ENCODE measurements at places on chromosomes 3 and 15.

GRCh38 chr3:125168711-125169393 lies 43.7 kb downstream of the SLC12A8 start:
- DNase-seq = no peak

- DNase-seq = no peak
Observed at GRCh38 chr3:8593021-8593827, 51.4 kb downstream of the SSUH2 start.

GRCh38 chr3:53040351-53040820 lies 5.5 kb downstream of the SFMBT1 start:
- no peak for DNase-seq

- no peak for DNase-seq
Observed at GRCh38 chr3:49610666-49611280, 56.5 kb downstream of the BSN start.

- DNase-seq = no peak
Observed at GRCh38 chr3:23594066-23594465, 211.7 kb upstream of the UBE2E1 start.

DNA sequence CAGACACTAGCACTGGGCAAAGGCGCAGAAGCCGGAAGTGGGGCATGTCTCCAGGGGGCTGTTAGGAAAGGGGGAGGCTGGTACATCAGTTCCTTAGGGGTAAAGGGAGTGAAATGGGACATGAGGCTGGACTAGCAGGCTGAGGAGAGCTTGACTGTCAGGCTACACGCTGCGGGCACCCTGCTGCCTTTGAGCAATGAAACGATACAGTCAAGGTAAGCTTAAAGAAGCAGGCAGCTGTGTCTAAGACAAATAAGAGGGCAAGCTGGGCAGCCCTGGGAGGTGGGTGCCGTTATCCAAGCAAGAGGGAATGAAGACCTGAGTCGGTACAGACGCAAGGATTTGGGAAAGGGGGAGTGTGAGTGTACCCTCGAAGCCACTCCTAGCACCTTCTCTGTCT lies 51.0 kb upstream of the DCLK3 start:
- DNase-seq = no peak

DNA sequence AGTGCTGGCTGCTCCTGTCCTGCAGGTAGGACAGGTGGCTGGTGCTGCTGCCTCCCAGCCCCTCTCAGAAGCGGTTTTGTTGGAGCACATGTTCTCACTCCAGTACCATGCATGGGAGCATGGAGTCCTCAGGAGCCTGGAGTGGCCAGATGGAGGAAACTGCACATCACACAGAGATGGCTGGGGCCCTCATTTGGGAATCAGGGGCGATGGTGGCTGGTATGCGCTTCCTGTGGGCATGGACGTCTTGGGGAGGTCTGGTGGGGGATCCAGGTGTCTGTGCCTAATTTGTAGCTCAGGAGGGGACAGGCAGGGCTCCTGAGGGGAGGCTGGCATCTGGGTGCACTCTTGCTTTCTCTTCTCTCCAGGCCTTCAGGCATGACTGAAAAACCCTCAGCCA lies 168.2 kb downstream of the KLF13 start:
- DNase-seq = no peak

DNA sequence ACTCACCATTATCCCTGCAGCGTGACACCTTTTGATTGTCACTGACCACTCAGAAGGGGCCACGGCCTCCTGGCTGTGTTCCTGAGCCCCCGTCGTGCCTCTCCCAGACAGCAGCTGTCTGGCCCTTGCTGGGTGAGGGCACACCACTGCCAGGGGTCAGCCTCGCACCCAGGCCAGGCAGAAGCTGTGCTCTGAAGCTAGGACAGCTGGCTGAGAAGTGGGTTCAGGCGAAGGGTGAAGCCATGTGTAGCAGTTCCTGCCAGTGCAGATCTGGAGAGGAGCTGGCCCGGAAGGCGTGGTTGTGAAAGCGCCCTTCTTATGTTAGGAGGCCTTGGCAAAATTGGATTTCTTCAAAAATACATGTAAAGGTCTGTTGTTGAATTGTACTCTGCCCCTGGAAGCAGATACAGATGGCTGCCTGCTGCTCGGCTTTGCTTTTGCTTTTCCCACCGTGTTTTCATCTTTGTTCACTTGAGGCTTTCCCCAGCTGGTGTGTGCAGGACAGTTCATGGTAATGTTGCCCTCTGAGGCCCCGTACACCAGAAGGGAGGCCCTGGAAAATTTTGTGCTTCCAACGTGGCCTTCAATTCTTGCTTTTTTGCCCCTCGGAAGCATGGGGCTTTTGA lies 49.1 kb downstream of the KLHL25 start:
- no peak for DNase-seq

DNA sequence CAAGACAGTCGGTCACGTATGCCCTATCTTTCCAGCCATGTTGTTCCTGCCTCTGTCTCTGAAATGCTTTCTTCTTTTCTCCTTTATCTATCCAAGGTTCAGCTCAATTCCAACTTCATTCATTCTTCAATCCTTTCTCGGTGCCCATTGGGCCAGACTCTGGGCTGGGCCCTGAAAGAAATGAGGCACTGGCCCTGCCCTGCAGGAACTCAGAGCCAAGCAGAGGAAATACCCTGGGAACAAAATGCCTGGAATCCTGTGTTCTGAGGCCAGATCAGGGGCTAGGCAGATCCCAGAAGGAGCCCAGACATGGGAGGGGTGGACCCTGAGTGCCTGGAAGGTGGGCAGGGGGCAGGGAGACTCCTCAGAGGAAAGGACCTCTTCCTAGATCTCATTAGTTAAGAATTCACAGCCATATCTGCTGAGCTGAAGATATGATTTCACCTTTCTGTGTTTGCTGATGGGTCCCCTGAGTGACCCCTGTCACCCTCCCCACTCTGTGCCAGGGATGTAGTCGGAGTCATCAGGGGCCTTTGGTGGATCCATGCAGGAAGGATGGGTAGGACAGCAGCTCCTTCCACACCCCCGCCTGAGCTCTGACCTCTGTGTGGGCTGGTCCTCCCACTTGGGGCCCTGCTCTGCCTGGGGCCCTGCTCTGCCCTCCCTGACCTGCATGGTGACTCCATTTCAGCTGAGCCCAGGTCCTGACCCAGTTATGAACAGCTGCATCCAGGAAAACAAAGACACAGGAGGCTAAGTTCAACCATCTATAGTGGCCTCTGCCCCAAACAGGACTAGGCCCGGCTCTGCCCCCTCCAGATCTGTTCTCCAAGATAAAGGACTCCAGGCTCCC lies 5.3 kb upstream of the DAPK2 start:
- no peak for DNase-seq

- DNase-seq = no peak
Observed at GRCh38 chr3:27171113-27171512, 198.1 kb downstream of the NEK10 start.

All from NCI-H187 treated with DMSO at 0.1 percent for 48 hours (cell line).